Progenitor cell of endocrine pancreas (in vitro differentiated cells): ENCODE measurements at places on chromosomes 3 and 15.

DNA sequence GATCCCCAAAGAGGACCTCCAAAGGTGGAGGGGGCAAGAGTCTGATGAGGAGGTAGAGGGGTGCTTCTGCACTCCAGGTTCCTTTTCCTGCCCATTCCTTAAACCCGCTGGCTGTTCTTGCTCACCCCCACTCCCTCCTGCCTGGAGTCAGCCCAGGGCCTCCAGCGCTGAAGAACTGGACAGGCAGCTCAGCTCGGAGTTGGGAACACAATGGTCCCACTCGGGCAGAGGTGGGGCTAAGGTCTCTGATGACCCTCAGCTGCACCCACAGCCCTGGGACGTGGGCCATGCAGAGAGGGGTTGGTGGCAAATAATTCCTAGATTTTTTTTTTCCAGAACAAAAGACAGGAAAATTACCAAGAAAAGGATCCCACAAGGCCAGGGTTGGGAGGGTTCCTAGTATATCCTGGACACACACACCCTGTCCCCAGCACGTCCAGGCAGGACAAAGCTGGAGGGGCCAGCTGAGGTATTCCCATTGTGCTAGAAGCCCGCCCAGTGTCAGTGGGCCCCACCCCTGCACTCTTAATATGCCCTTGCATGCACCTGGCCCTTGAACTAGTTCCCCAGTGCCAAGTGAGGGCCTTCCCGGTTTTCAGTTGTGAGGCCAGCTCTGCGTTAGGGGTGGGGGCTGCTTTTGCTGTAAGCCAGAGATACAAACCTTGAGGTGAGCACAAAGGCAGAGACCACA, 22.1 kb upstream of the IP6K2 start:
- H3K36me3 ChIP-seq, result no peaks in the 10 kb centered on the region
- peaks cover 23% of the 10 kb centered on the region for H3K4me1 ChIP-seq
- H3K4me3 ChIP-seq, result no peak overlapping the region

DNA sequence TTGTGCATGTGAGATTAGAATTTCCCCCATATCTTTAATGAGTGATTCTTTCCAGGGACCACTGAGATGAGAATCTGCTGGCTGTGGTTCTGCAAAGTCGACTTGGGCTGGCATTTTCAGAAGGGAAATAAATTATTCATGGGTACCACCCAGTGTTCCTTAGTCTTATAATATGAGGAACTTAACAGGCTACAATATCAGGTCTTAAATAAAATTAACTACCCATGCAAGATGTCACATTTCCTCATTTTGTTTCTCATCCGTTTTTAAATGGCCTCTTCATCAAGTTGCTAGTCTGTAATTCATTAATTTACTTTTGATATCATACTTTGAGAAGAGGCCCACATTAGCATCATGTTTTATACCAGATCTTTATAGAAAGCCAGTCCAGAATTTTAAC, 58.3 kb upstream of the SKOR1 start:
- H3K27ac ChIP-seq, result no peak overlapping the region
- H3K27me3 ChIP-seq, result no peaks in the 10 kb centered on the region
- DNase-seq, result no peak
- H3K36me3 ChIP-seq, result peaks cover 2% of the 10 kb centered on the region
- peaks cover 18% of the 10 kb centered on the region for H3K4me1 ChIP-seq

DNA sequence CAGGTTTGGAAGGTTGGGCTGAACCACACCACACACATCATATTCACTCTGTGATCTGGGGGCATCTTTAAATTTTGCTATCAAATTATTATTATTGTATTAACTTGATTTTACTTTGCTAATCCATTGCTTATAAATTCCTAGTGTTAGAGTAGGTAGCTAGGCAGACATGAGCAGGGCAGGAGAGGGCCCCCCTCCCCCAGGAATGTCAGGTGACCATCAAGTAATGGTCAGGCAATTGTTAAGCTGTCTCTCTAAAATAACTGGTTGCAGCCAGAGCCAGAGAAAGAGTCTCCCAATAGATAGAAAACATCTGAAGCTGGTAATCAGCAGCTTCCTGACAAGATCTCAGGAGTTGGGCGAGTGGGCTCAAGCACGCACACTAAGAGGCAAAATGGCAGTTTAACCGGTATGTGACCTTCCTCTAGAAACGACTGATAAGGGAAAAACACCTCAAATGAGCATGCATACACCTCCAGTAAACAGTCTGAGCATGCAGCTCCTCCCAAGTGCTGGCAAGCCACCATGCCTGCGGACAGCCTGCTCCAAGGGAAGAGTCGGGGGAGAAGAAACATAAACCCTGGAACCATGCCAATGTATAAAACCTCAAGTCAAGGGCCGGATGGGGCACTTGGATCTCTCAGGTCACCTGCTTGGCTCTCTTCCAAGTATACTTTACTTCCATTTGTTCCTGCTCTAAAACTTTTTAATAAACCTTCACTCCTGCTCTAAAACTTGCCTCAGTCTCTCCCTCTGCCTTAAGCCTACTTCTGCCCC, 3.1 kb upstream of the CXCR6 start:
- H3K27me3 ChIP-seq, result no peaks in the 10 kb centered on the region
- no peak overlapping the region for H3K4me3 ChIP-seq
- peaks cover 12% of the 10 kb centered on the region for H3K36me3 ChIP-seq
- H3K4me1 ChIP-seq, result peaks cover 15% of the 10 kb centered on the region
- H3K27ac ChIP-seq, result peak overlapping the region; percentile 38

DNA sequence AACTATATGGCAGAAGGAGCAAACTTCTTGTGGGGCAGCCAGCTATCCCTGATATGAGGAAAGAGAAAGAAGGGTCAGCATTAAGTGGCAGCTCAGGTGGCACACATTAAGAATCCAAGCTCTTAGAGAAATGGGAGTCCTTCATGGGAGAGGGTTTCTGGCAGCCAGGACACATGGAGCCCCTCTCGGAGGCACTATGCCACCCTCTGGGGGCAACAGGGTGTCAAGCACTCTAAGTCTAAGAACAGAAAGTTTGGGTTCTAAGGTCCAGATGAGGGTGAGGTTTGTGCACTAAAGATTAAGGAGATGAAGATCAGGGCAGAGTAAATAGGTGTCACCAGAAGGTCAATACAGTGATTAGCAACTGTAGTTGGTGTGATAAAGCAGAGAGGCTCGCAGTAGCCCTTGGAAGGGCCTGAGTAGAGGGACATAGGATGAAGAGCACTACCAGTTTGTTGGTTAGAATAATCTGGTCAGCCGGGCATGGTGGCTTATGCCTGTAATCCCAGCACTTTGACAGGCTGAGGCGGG, 89.3 kb downstream of the ST6GAL1 start:
- no peak overlapping the region for H3K4me3 ChIP-seq
- H3K4me1 ChIP-seq, result peaks cover 11% of the 10 kb centered on the region
- H3K36me3 ChIP-seq, result peaks cover 22% of the 10 kb centered on the region

GRCh38 chr3:16907243-16907642, 22.5 kb downstream of the PLCL2 start:
- no peaks in the 10 kb centered on the region for H3K36me3 ChIP-seq
- no peaks in the 10 kb centered on the region for H3K27me3 ChIP-seq
- no peak overlapping the region for H3K27ac ChIP-seq
- no peak overlapping the region for H3K4me3 ChIP-seq
- no peak for DNase-seq
- H3K4me1 ChIP-seq, result peaks cover 11% of the 10 kb centered on the region

- DNase-seq, result no peak
- no peaks in the 10 kb centered on the region for H3K27me3 ChIP-seq
- H3K4me1 ChIP-seq, result no peaks in the 10 kb centered on the region
- H3K36me3 ChIP-seq, result no peaks in the 10 kb centered on the region
- no peak overlapping the region for H3K27ac ChIP-seq
Observed at GRCh38 chr3:174342941-174343501, 516.1 kb upstream of the NAALADL2 start.

GRCh38 chr3:76039431-76039830, 254.1 kb upstream of the ZNF717 start:
- no peak overlapping the region for H3K27ac ChIP-seq
- no peaks in the 10 kb centered on the region for H3K36me3 ChIP-seq
- DNase-seq, result no peak
- peaks cover 1% of the 10 kb centered on the region for H3K4me1 ChIP-seq
- no peak overlapping the region for H3K4me3 ChIP-seq

GRCh38 chr3:120274739-120275167, 10.3 kb downstream of the GPR156 start:
- H3K36me3 ChIP-seq, result no peaks in the 10 kb centered on the region
- peaks cover 8% of the 10 kb centered on the region for H3K27me3 ChIP-seq
- H3K4me3 ChIP-seq, result no peak overlapping the region
- DNase-seq, result no peak
- no peak overlapping the region for H3K27ac ChIP-seq
